ENCODE measurements at places on chromosomes 7 and 10.

GRCh38 chr7:149787428-149788299, 14.3 kb upstream of the ZNF467 start:
- no peak for DNase-seq

GRCh38 chr10:59688921-59689351, 20.7 kb downstream of the SLC16A9 start:
- DNase-seq: no peak

DNA sequence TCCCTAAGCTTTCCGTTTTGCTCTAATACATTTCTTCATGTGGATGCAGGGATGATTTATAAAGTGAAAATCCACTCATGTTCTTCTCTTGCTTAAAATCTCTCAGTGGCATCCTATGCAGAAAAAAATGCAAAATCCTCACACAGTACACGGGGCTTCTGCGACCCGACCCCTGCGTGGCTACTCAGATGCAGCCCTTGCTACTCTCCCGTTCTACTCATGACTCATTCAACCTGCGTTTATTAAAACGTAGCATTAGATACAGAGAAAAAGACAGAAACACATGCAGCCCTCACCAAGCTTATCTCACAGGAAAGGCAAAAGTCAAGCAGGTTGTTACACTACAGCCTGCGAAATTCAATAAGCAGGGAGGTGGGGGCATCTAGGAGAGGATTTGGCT, 284.4 kb upstream of the PFKP start:
- no peak for DNase-seq

GRCh38 chr7:42945821-42946626, 13.8 kb downstream of the MRPL32 start:
- no peak for DNase-seq

DNA sequence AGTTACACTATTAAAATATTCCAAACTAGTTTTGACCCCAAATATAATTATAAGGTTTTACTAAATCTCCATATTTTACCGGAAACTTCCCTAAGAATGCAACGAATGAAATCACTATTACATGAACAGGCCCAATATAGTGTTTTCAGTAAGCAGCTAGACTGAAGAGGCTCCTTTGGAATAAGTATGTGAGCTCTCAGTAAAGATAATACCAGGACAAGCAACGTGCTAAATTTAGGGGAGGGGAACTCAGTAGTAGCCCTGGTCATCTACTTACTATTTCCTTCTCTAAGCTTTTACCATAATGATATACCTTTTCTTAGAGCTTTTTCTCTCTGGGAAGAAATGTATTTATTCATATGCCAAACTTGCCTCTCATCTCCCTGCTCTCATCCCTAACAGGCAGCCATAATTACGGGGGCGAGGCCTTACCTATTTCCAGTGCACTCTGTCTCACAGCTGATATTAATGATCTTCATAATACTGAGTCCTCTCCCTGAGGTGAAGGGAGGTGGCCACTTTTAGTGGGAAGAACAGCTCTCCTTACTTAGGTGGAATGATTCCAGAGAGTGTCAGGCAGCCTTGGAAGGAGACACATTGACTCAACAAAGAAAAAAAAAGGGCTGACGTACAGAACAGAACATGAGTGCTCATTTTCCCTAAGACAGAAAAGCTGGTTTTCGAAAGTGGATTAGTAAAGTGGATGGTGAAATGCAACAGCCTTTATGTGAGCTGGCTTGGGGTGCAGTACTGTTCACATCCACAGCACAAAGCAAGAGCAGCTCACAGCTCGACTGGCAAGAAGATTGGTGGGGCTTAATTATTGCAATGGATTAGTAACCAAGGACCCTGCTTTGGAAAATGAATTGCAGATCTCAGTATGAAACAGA, 165.4 kb downstream of the GLI3 start:
- no peak for DNase-seq

DNA sequence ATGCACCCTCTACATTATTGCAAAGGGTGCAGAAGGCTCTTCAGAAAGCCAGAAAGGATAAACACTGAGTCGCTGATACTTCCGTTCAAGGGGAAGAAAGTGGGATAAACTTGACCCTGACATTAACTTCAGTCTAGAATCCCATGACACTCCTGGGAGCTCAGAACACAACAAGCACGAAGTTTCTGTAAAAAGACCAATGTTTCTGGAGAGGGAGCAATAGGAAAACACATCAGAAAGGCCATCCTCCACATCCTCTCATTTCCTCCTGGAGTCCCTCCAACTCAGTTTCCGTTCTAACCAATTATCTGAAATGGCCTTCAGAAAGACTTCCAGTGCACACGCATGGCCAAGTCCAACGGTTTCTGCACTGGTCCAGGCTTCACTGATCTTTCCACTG, 113.5 kb downstream of the SORBS1 start:
- no peak for DNase-seq

DNA sequence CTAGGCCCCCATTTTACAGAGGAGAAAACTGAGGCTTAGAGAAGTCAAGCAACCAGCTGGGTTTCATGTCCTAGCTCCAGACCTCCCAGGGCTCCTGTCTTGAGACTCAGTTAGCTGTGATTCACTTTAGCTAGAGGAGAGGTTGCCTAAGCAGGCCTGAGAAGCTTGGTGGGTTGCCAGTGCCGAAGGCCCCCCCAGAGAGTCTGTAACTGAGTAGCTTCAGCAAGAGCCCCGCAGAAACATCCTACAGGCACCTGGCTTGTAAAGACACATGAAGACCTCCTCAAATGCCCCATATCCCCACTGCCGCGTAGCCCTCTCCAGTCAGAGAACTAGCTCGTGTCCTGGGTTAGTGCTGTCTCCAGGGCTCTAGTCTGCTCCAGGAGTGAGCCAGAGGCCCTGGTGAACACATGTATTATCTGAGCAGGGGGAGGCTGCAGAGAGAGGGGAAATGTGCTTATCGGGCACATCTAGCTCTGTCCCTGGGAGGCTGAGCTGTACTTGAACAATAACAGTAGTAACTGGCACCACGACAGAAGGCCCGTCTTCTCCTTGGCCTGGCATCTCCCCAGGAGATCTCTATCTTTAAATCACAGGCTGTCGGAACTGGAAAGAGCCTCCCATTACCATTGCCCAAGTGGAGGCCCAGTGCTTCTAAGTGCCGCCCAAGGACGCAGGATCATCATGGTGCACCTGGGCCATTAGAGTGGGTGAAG, 28.9 kb downstream of the UNC5B start:
- no peak for DNase-seq

- no peak for DNase-seq
These were observed 219.6 kb downstream of the PTEN start for GRCh38 chr10:88082806-88083596.

DNA sequence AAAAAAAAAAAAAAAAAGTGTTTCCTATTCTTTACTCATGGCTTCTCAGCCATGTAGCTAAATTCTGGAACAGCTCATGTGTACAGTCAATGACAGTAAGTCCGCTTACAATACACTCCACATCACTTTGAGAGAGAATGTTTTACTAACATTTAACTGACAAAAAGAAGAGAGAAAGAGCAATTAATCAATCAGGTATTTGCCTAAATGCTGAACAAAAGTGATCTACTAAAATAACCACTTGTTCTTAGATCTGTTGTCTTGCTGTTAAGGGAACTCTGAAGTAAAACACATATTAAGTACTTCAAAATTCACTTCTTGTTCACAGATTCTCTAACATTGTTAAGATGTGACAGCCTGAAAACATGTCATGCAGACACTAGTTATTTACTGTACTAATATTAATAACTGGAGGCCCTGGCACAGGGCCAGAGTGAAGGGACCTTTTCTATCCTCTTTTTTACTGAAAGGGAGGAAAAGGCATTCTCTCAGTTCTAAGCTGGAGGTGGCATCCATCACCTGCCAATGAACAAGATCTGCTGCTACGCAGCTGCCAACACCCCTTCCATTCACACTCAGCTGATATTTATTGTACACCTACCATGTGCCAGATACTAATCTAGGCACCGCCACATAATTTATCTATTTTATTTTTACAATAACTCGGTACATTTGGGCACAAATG, 72.6 kb downstream of the AHR start:
- no peak for DNase-seq

DNA sequence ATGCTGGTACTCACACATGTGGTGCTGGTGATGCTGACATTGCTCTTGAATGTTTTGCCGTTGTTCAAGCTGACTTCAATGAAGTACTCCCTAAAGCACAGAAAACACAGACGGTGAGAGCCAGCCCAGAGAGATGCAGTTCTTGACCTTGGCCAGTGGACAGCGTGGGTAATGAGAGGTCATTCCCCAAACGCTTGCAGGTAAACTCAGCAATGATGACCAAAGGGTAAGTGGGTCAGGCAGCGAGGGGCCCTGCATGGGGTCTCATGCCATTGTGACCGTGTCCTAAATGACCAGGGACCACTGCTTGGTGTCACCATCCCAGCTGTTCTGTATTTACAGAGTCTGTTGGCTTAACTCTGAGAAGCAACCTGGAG, 32.8 kb upstream of the ANTXRL start:
- no peak for DNase-seq

DNA sequence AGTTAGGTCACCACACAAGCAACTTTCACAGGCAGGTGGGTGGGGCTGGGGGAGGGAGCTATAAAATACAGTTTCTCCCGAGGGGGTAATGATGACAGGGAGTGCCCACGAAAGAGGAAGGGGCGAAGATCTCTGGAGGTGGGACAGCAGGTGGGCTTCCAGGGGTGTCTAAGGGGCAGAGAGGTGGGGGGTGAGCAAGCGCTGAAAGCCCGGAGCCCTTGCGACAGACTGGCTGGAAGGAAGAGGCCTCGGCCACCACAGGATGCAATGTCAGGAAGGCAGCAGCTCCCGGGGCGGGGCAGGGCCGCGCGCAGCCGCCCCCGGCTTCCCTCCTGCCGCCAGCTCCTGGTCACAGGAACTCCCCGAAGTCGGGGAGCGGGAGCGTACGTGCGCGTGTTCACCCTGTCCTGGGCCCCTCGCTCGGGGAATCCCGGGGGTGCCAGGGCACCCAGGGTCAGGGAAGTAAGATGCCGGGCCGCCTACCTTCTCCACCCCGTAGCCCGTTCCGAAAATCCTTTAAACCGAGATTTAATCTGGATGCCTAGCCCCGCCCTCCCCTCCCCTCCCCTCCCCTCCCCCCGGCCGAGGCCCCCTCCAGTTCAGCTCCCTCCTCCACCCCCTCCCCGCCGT, 105.2 kb upstream of the PPIF start:
- no peak for DNase-seq

DNA sequence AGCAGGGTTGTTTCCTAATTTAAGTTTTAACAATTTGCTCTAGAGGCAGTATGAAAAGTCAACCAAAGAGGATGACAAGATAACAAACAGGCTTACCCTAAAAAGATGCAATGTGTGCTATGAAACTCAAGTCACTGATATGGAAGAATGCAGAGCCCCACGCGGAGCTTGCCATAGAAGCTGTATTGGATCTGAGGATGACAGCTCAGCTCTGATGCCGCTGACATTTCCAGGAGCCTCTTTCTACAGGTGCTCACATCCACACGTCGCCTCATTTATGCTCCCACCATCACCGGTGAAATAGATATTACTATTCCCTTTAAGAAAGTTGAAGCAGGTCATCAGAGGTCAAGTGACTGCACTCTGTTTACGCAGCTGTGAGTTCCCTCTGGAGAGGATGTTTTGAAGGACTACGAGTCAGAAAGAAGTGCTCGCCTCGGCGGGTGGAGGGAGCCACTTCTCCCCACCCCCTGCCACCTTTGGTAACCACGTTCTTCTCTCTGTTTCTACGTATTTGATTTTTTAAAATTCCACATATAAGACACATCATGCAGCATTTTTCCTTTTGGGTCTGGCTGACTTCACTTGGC, 275.4 kb downstream of the GLRX3 start:
- DNase-seq: no peak

GRCh38 chr7:115368998-115369397, 447.1 kb downstream of the MDFIC start:
- peak; percentile 6 for DNase-seq

- DNase-seq: no peak
These were observed 62.1 kb downstream of the CUX1 start for GRCh38 chr7:101879565-101879964.

DNA sequence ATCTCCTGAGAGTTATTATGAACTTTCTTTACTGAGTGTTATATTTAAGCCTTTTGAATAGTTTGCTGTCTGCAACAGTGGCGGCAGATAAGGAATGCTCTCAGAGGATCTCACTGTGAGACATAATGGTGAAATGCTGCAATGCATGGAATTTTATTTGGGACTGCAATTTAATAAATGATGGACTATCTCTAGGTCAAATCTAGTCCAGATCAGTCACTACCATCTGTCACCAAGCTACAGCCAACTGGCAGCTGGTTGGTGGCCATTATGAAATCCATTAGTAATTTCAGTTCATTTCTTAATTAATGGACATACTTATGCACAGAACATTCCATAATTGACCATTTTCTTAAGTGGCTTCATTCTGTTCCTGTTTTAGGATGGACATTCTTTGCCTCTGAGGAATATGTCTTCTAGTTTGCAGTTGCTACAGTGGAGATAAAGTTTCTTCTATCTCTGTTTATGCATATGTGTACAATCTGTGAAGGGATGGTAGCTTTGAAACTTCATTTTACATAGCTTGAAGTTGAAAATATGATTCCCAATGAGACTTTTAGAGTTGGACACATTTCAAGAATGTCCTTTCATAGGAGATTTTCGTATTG, 586.6 kb downstream of the SUGCT start:
- DNase-seq: no peak

GRCh38 chr10:51886438-51887068, 187.2 kb upstream of the CSTF2T start:
- DNase-seq: no peak

DNA sequence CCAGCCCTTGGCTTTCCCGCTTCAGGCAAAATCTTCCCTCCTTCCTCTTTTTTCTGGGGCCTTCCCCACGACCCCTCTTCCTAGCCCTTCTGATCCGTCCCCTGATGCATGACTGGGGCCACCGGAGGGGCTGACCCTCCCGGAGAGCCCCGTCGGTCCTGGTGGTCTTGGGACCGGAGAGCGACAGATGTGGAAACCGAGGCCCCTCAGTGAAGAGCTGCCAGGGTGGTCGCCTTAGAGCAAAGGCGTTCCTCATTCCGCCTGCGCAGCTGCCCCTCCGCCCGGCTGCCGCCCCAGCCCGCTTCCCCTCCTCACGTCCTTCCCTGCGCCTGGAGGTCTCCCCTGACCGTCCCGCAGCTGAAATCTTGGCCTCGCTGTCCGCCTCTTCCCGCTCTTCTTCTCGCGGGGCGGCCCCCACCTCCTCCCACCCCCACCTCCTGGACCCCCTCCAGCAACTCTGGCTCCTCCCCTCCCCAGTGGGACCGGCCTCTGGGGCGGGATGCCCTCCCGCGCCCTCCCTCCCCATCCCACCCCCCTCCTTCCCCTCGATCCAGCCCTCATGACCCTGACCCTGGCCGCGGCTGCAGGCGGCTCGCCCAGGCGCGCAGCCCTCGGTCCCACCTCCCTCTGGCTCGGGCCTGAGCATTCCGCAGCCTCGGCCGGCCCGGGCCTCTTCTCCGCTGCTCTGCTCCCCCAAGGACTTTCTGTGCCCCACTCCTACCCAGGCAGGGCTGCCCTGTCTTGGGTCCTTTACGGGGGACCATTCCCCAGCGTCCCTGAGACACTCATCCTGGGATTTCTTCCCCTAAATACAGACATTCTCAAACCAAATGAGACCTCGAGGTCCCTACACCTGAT, at the start of gene RARRES2:
RARRES2 (minus strand) TSS at position 367 of the 858 bp plus-strand sequence. CDS start 1,020 bp downstream, outside the sequence.
- DNase-seq: no peak
